ENCODE measurements at places on chromosomes 13 and 19.

GRCh38 chr19:40687525-40688016 lies 2.9 kb downstream of the NUMBL start:
- DNase-seq, result no peak

- DNase-seq, result no peak
Measured at GRCh38 chr19:17510220-17510993, 1.0 kb upstream of the PGLS start.

DNA sequence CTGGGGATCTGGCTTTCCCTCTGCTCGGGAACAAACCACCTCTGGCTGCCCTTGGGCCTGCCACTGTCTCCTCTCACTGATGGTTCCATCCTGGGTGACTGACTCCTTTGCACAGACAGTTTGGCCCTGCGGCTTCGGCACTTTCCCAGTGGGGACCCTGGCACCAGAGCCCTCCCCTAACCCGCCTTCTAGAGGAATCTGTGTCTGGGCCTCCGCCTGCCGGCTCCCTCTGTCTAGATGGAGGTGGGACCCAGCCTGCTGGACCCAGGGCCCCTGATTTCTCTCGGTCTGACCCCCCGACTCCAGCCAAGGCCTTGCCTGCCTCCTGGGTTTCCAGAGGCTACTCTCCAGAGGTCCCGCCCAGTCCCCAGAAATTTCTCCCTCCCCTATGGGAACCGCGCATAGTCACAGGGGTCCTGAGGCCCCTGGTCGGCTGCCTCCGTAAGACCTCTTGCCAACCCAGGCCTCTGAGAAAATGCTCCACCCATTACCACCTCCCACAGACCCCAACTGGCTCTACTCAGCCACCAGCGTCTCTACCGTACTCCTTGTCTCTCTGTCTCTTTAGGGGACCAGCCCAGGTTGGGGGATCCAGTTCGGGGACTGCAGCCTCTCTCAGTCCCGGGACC lies 2.7 kb downstream of the CCDC106 start:
- DNase-seq, result no peak

DNA sequence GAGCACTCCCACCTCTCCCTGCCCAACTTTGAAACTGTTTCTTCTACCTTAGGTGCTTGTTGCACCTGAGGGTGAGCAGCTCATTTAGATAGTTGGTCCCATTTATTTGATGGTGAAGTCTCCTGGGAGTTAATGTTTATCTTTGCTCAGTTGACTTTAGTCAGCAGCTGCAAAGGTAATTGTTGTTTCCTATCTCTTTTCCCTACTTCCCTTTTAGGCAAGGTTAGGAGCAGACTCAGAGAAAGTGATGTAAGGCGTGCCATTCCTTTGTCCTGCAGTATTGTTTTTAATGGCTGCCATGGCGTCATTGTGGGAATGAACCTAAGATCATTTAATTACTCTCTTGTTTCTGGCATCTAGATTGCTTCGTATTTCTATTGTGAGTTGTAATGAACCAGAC lies 11.6 kb downstream of the AKAP11 start:
- DNase-seq, result no peak

GRCh38 chr19:48859711-48860572 lies 8.5 kb downstream of the PLEKHA4 start:
- DNase-seq, result no peak

DNA sequence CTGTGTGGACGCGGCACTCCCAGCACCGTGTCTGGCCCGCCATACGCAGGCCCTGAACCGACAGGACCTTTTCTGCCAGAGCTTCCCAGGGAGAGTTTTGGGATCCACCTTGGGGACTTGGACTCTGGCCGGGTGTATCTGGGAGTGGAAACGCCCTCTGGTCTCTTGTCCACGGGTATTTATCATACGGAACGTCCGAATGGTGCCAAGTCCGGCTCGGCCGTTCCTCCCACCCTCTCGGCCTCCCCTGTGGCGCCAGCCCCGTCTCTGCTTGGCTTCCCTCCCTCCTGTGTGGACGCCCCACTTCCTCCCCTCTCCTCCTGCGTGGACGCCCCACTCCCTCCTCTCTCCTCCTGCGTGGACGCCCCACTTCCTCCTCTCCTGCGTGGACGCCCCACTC lies 12.1 kb downstream of the HCN2 start:
- DNase-seq, result no peak

- no peak for DNase-seq
Measured at GRCh38 chr13:85640727-85641126, 158.5 kb downstream of the SLITRK6 start.
